ENCODE measurements at places on chromosomes 1 and 21.

DNA sequence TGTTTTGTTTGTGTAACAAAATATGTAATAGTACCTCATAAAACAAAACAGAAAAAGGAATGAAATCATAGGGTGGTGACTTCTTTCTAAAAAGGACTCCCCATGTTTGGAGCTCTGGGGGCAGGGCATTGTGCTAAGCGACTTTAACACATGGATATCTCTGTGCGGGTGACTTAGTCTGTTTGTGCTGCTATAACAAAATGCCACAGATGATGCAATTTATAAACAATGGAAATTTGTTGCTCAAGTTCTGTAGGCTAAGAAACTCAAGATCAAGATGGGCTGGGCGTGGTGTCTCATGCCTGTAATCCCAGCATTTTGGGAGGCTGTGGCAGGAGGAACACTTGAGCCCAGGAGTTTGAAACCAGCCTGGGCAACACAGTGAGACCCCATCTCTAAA, 85.4 kb upstream of the SIM2 start:
- DNase-seq = no peak

GRCh38 chr1:6889875-6890480, 104.7 kb downstream of the CAMTA1 start:
- no peak for DNase-seq

DNA sequence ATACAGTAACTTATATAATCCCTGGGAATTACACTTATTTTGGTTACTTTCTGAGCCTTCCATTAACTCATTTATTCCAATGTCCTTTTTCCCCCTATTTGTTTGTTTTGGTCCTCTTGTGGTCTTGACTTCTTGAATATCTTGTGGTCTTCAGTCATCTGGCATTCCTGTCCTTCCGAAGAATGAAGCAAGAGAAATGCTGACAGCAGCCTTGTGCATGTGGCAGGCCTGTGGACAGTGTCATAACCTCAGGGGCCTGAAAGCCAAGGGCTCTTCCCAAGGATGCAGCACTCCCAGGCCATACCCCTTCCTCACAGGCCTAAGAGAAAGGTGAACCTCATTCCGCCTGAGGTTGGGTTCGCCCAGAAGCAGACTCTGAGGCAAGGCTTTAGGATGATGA, 470.2 kb downstream of the DISC1 start:
- DNase-seq = no peak

DNA sequence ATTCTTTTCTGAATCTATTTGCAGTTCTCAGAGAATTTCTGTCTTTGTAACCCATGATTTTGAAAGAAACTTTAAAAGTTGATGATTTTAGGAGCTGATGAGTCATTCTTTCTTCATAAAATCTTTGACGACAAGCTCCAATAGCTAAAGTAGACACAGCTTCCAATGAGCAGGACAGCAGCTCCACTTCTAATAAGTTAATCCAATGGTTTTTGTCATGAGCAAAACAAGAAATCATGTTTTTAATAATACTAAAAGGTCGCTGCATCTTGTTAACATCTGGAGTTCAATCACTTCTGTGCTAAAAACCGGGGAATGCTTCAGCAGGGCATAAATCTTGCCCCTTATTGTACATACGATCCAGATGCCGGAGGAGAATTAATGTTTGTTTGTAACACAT, 48.9 kb upstream of the GORAB start:
- DNase-seq = no peak

GRCh38 chr1:117814856-117815797, 114.3 kb downstream of the GDAP2 start:
- DNase-seq = no peak

DNA sequence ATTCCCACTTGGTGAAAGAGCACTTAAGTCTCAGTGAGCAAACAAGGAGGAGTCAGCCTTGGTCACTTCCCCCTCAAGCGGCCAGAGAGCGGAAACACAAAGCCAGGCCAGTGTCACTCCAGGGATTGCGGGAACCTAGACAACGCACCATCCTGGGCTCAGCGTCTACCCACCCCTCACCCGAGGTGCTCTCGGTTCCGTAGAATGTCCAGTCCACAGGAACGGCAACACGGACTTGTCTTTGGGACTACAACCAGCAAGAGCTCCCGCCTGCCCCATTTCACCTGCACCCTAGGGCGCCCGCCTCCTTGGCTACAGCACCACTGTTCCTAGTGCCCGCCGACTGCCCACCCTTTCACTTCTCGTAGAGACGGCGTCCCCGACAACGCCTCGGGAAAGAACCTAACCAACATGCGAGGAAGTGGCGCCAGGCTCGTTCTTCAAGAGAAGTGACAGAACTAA, 509 bp downstream of the GDAP2 start:
- DNase-seq = peak; percentile 51

DNA sequence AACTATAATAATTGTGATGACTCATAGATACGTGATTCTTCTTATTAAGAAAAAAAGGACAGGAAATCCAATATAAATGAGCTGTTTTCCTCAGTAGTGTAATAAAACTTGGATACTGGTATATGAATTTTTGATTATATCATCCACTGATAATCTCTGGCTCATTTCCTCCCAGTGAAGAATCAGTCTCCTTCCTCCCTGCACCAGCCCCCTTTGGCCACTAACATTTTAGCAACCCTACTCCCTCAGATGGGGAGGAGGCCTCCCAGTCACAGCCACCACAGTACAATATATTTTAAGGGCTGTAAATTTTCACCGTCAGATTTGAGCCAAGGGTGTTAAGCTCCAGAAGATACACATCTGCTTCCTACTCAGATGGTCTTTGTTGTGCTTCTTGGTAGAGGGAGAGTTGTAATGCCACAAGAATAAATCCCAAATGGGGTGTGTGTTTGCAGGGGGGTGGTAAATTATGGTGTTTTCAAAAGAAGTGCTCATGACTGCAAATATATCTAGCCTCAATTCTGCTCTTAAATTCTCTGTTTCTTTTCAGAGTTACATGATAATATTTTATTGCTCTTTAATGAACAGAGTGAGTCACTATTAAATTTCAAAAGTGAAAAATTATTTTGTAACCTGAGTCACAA, 153.5 kb downstream of the HLX start:
- no peak for DNase-seq

DNA sequence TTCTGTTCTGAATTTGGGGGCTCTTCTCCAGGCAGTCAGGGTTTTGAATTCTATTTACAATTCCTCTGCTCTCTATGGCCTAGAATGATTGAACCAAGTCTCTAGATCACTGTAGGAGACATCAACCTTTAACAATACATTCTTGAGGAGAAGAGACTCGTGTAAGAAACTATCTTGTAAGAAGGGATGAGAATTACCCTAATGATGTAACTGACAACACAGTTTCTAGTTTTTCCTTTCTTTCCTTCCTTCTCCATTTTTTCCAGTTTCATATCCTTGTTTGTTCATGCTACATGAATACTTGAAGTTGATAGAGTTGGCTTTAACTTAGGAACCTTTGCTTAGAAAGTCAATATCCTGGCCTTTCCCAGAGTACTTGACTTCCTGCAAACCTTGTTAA, 1.3 kb upstream of the ATP1A1 start:
- DNase-seq = no peak

DNA sequence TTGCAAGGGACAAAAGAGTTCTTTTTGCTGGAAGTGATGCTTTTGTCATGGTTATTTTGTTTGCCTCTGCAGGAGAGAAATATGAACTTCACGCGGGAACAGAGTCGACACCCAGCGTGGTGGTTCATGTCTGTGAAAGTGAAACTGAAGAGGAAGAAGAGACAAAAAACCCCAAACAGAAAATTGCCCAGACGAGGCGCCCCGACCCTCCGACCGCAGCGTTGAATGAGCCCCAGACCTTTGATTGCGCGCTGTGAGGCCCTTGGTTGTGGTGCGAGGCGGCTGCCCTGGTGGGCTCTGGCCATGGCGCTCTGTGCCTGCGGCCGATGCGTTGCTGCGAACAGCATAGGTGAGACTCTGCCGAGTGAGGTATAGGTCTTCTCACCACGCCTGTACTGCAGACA, 20.9 kb upstream of the NCMAP start:
- no peak for DNase-seq

- DNase-seq = no peak
Measured at GRCh38 chr1:84479998-84480397, 932 bp downstream of the RPF1 start.

- no peak for DNase-seq
Measured at GRCh38 chr1:220153147-220153546, 59.2 kb downstream of the IARS2 start.

DNA sequence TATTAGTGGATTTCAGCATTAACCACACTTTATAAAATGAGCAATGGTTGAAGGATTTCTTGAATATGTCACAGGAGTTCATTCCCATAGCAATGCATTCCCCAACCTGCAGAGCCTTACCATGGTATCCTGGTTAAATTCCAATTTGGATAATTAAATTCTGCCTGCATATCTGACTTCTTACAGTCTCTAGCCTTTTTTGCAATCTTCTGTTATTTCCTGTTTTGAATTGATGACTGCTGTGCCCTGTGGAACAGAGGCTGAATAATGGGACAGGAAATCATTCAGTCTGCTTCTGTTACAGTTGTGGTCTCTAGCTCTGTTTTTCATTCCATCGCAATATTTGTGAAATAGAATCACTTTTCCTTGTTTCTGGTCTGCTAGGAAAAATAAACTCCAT, 1823.9 kb downstream of the PLA2G4A start:
- DNase-seq = no peak

- DNase-seq = no peak
Measured at GRCh38 chr1:117436513-117436912, 69.3 kb downstream of the MAN1A2 start.

- DNase-seq = no peak
Measured at GRCh38 chr1:2174348-2175054, 20.1 kb downstream of the FAAP20 start.

- no peak for DNase-seq
Measured at GRCh38 chr21:35924714-35925301, 135.5 kb downstream of the SETD4 start.

GRCh38 chr1:220067269-220068204, 21.2 kb upstream of the EPRS1 start:
- DNase-seq = no peak

DNA sequence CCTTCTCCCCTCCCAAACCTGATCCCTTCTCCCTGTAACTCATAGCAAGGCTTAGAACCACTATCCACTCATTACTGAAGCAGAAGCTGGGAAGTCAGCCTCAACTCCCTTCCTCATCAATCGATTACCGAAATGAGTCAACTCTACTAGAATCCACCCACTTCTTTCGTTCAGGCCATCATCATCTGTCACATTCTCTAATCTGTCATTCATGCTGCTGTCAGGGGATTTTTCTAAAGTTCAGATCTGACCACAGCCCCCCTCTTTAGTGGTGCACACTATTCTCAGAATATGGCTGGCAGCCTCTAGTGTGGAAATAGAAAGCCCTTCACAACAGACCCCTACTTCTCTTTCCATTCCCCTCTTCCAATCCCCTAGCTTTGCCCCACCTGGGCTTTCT, 5.1 kb downstream of the NT5C1A start:
- DNase-seq = no peak

DNA sequence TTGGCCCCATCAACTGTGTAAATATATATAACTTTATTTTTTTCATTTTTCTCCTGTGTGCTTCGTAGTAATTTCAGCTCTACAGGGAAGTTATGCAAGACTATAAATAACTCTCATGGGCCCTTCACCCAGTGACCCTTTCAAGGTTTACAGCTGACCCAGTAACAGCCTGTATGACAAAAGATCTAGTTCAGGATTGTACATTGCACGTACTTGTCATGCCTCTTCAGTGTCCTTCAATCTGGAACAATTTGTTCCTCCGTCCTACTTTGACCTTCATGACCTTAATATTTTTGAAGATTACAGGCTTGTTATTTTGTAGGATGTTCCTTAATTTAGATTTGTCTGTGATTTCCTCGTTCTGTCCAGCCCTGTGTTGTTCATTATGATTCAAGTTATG, 40.5 kb downstream of the BRINP2 start:
- no peak for DNase-seq

DNA sequence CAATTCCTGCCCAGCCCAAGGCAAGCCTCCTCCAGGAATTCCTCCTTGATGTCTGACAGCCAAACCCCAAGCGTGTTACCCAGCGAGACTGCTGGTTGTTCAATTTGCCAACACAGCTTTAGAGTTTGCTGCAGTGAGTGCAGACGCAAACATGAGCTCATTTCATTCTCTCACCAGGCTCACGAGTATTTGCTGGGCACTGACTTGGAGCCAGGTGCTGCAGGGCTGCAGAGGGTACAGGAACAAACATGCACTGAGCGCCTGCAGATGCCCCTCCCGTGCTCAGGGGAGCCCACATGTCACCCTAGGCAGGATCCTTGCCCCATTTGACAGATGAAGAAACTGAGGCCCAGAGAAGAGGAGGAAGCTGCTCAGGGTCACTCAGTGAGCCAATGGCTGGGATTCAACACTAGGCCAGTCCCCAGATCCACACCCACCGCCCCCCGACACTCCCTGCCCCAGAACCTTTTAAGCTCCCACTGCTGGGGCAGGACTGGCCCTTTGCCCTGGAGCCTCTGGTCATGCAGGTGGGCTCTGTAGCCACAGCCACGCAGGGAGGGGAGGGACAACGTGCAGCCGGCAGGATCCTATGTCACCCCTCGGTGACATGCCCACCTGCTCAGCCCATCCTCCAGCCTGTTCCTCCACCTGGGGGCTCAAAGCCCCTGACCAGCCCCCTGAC, 363.7 kb downstream of the MATN1 start:
- DNase-seq = no peak

GRCh38 chr1:34362949-34363348, 186.2 kb downstream of the C1orf94 start:
- DNase-seq = no peak

DNA sequence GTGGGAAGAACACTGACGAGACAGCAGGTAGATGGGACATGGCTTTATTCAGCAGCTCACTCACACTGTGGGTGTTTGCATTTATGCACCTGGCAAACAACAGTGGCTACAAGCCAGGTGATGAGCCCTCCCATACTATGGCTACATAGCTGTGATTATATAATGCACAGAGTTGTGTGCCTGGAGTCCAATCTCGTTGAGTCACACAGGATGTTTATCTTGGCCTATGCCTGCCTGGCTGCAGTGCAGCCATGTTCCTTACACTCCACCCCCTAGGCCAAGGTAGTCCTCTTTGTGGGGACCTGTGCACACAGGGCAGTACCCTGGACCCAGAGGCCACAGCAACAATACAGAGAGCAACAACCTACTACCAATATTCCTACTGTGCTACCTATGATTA, 1643.8 kb downstream of the MRPL39 start:
- no peak for DNase-seq

GRCh38 chr1:243325305-243325890, 69.6 kb downstream of the SDCCAG8 start:
- no peak for DNase-seq

GRCh38 chr1:65691972-65692371, 100.7 kb upstream of the PDE4B start:
- DNase-seq = no peak

GRCh38 chr1:106268070-106268469, 788.4 kb upstream of the PRMT6 start:
- peak; percentile 47 for DNase-seq

GRCh38 chr1:169250795-169251194, 116.8 kb downstream of the NME7 start:
- DNase-seq = no peak

DNA sequence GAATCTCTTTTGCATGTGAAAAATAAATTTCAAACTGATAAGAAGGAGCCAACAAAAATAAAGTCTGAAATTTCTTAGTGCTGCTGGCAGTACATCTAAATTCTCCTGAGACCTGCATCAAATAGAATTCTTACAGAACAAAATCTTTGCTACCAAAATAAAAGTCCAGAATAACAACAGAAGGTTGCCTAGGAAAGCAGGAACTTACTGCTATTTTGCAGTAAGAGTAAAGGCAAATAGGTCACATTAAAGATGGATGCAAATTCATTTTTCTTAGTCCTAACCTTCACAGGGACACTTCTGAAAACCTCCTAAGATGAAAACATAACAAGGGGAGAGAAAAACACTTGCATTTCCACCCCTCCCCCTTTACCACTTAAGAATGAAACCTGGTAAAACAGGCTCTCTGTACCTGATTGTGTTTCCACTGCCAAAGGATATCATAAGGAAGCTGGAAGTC, 59.0 kb downstream of the RUSC1 start:
- no peak for DNase-seq
